ENCODE measurements at places on chromosomes 13 and 19. TPM values are rescaled to one million over a fixed set of nuclear protein-coding genes. Genes with fewer than 3 reads are reported as not detected.
A peak's percentile ranks its signal among the peaks of the same experiment; 100 is the strongest.

DNA sequence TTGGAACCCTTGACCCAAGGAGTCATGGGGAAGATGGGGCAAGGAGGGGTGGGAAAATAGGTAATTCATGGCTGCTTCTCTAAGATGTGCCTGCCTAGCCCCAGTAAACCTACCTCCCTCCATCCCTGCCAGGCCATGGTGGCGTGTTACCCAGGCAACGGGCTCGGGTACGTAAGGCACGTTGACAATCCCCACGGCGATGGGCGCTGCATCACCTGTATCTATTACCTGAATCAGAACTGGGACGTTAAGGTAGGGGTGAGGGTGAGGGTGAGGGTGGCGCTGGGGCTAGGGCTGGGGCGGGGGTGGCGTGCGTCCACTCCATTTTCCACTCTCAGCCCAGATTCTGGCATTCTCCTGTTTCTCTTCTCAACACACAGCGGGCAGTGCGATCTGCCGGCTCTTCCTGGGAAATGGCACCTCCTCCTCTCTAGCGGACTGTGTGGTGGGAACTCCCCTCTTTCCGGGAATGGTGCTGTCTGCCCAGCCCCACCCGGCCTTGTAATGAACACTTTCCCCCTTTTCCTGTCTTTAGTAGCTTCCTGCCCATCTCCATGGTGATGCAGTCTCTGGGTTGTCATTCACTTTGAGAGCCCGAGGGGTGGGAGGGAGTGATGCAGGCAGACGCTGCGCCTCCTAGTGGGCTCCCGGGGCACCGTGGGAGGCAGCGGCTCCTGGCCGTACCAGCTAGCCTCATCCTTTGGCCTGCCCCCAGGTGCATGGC is 7.6 kb downstream of the EGLN2 start:
- peak; percentile 94 for DNase-seq
- H3K36me3 ChIP-seq: peaks cover 5% of the 10 kb centered on the region
- peak overlapping the region; percentile 85 for H3K4me3 ChIP-seq
- no peak overlapping the region for H3K27ac ChIP-seq
- peaks cover 75% of the 10 kb centered on the region for H3K4me1 ChIP-seq
- H3K27me3 ChIP-seq: peaks cover 7% of the 10 kb centered on the region

GRCh38 chr13:103102482-103102881 is 36.3 kb upstream of the SLC10A2 start:
- H3K4me3 ChIP-seq: no peak overlapping the region
- H3K27me3 ChIP-seq: no peaks in the 10 kb centered on the region
- H3K4me1 ChIP-seq: no peaks in the 10 kb centered on the region

- no peak overlapping the region for H3K4me3 ChIP-seq
- no peak for DNase-seq
- H3K4me1 ChIP-seq: no peaks in the 10 kb centered on the region
Measured at GRCh38 chr13:60226507-60226906, 62.8 kb upstream of the DIAPH3 start.

- no peaks in the 10 kb centered on the region for H3K27me3 ChIP-seq
- H3K4me1 ChIP-seq: no peaks in the 10 kb centered on the region
- H3K36me3 ChIP-seq: no peaks in the 10 kb centered on the region
- H3K27ac ChIP-seq: no peak overlapping the region
- H3K4me3 ChIP-seq: no peak overlapping the region
- no peak for DNase-seq
Measured at GRCh38 chr19:33260628-33261418, 35.2 kb upstream of the SLC7A10 start.

HSD17B14 gene
- total RNA-seq: 4.2 TPM

- H3K27ac ChIP-seq: no peak overlapping the region
- no peak overlapping the region for H3K4me3 ChIP-seq
Measured at GRCh38 chr13:97873398-97873797, 80.1 kb upstream of the IPO5 start.

GNG7 gene
- 13.9 TPM for total RNA-seq

GRCh38 chr19:48510421-48511268 is 990 bp downstream of the LMTK3 start:
- H3K4me1 ChIP-seq: peaks cover 14% of the 10 kb centered on the region
- H3K27ac ChIP-seq: no peak overlapping the region
- H3K27me3 ChIP-seq: peaks cover 36% of the 10 kb centered on the region
- H3K36me3 ChIP-seq: no peaks in the 10 kb centered on the region

- H3K27ac ChIP-seq: no peak overlapping the region
- peaks cover 5% of the 10 kb centered on the region for H3K36me3 ChIP-seq
- no peaks in the 10 kb centered on the region for H3K4me1 ChIP-seq
- H3K27me3 ChIP-seq: peaks cover 49% of the 10 kb centered on the region
- no peak for DNase-seq
Measured at GRCh38 chr19:29554149-29554548, 28.4 kb downstream of the VSTM2B start.

- peaks cover 16% of the 10 kb centered on the region for H3K4me1 ChIP-seq
- peaks cover 5% of the 10 kb centered on the region for H3K36me3 ChIP-seq
- peak overlapping the region; percentile 100 for H3K27ac ChIP-seq
Measured at GRCh38 chr19:12611361-12611699, 610 bp downstream of the ZNF791 start.

DNA sequence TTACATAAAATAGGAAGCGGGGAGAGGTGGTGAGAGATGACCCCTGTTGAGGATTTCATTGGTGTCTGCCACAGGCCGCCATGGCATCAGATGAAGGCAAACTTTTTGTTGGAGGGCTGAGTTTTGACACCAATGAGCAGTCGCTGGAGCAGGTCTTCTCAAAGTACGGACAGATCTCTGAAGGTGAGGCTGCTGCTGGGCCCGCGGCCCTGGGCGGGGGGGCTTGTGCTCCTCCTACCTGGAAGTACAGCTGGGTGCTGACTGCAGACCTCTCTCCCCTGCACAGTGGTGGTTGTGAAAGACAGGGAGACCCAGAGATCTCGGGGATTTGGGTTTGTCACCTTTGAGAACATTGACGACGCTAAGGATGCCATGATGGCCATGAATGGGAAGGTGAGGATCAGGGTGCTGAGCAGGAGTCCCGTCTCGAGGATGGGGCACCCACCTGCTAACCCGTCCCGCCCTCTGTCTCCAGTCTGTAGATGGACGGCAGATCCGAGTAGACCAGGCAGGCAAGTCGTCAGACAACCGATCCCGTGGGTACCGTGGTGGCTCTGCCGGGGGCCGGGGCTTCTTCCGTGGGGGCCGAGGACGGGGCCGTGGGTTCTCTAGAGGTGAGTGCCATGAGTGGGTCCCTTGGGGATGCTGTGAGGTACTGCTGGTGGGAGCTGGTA is 1.9 kb downstream of the CIRBP start:
- peaks cover 62% of the 10 kb centered on the region for H3K4me1 ChIP-seq
- peaks cover 28% of the 10 kb centered on the region for H3K27me3 ChIP-seq
- H3K36me3 ChIP-seq: peaks cover 23% of the 10 kb centered on the region
- DNase-seq: no peak

NKPD1 gene
- total RNA-seq: 0.39 TPM

GRCh38 chr13:26460648-26461047 is 96.8 kb upstream of the WASF3 start:
- no peaks in the 10 kb centered on the region for H3K36me3 ChIP-seq
- peak overlapping the region; percentile 79 for H3K27ac ChIP-seq
- peaks cover 2% of the 10 kb centered on the region for H3K27me3 ChIP-seq
- H3K4me1 ChIP-seq: peaks cover 20% of the 10 kb centered on the region
- no peak overlapping the region for H3K4me3 ChIP-seq

GRCh38 chr13:113064000-113064533 is 41.5 kb upstream of the F7 start:
- DNase-seq: no peak
- H3K27me3 ChIP-seq: no peaks in the 10 kb centered on the region
- H3K4me1 ChIP-seq: no peaks in the 10 kb centered on the region

DNA sequence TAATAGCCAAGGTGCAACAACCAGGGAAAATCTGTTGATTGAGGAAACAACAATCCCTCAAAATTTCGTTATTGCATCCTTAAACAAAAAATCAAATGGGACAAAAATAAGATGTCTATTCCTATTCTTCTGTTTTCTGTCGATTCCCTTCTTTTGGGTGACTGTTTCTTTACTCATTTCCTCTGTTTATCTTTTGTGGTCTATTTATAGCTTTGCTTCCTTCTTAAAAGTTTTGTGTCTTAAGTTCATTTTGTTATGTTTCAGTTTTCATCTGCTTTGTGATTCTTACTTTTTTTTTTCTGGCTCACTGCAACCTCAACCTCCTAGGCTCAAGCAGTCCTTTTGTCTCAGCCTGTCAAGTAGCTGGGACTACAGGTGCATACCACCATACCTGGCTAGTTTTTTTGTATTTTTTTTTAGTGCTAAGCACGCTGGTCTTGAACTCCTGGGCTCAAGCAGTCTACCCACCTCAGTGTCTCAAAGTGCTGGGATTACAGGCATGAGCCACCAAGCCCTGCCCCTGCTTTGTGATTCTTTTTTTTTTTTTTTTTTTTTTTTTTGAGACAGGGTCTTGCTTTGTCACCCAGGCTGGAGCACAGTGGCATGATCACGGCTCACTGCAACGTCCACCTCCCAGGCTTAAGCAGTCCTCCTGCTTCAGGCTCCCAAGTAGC is 10.4 kb downstream of the ZNF146 start:
- peaks cover 12% of the 10 kb centered on the region for H3K4me1 ChIP-seq
- H3K27me3 ChIP-seq: no peaks in the 10 kb centered on the region
- DNase-seq: no peak
- H3K36me3 ChIP-seq: peaks cover 31% of the 10 kb centered on the region

DNA sequence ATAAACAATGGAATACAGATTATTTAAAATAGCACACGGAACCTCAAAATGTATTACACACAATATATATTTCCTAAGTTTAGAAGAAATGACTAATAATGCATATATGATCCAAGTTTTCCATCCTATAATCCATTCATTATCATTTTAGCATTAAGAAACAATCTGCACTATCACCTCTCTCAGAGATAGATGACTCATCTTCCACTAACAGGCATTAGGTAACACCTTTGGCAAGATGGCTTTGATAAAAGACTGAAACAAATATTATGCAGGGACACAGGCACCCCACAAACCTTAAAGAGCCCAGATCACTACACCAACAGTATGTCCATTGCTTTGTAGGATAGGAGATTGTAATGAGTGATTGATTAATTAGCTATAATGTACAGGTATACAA is 4.1 kb downstream of the ENOX1 start:
- H3K4me3 ChIP-seq: peak overlapping the region; percentile 29
- peaks cover 15% of the 10 kb centered on the region for H3K4me1 ChIP-seq
- no peak for DNase-seq
- H3K36me3 ChIP-seq: no peaks in the 10 kb centered on the region
- H3K27me3 ChIP-seq: peaks cover 8% of the 10 kb centered on the region

ADGRE3 gene
- not detected for total RNA-seq

PSG3 gene
- not detected for total RNA-seq

GRCh38 chr13:101303521-101303920 is 112.8 kb downstream of the NALCN start:
- H3K4me1 ChIP-seq: no peaks in the 10 kb centered on the region
- H3K36me3 ChIP-seq: no peaks in the 10 kb centered on the region
- no peak overlapping the region for H3K4me3 ChIP-seq

DNA sequence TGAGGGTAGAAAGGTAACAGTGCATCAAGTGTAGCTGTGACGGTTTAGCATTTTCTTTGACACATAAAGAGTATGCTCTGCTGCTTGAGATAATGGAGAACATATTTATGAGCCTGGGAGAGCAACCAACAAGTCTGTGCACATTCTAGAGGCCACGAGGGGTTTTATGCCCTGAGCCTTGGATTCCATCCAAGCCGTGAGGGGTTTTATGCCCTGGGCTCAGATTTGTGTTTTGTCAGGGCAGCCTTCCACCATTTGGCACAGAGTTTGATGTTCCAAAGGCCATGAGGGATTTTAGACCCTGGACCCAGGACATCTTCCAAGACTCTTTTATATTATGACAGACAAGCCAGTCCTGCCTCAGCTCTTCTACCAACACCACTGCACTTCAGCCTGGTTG is 106.4 kb downstream of the ZNF486 start:
- no peaks in the 10 kb centered on the region for H3K36me3 ChIP-seq
- H3K27me3 ChIP-seq: peaks cover 6% of the 10 kb centered on the region
- H3K27ac ChIP-seq: no peak overlapping the region
- peaks cover 2% of the 10 kb centered on the region for H3K4me1 ChIP-seq

DNA sequence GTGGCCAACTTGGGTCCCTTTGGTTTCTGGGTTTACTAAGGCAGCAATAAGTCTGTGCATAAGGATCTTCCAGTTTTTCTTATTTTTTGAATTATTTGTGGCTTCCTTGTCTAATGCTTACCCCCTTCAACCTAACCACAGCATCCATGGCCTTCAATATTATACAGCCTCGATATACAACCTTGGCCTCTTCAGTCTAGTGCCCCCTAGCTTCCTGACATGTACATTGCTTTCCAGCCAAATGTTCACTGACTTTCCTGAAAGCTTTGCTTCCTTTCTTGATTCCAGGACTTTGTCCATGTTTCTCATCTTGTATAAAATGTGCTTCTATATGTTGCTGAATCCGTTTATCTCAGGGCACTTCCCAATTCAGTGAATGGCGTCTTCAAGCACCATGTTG is 310.1 kb downstream of the OLFM4 start:
- DNase-seq: no peak
- no peaks in the 10 kb centered on the region for H3K36me3 ChIP-seq
- no peaks in the 10 kb centered on the region for H3K27me3 ChIP-seq
- H3K4me3 ChIP-seq: no peak overlapping the region
- H3K27ac ChIP-seq: no peak overlapping the region

CALR3 gene
- not detected for total RNA-seq

SLC25A41 gene
- 1.6 TPM for total RNA-seq

NOTCH3 gene
- 125 TPM for total RNA-seq
